ENCODE measurements at places on chromosomes 5 and 9.
A peak's percentile ranks its signal among the peaks of the same experiment; 100 is the strongest.

GRCh38 chr5:139197710-139198669 lies at the start of gene SIL1:
SIL1 (minus strand) TSS chr5:139198368; CDS start chr5:139127843, 70,525 bp downstream.
- peak; percentile 91 for DNase-seq

GRCh38 chr9:94783102-94783682 lies 56.7 kb downstream of the AOPEP start:
- peak; percentile 90 for DNase-seq

DNA sequence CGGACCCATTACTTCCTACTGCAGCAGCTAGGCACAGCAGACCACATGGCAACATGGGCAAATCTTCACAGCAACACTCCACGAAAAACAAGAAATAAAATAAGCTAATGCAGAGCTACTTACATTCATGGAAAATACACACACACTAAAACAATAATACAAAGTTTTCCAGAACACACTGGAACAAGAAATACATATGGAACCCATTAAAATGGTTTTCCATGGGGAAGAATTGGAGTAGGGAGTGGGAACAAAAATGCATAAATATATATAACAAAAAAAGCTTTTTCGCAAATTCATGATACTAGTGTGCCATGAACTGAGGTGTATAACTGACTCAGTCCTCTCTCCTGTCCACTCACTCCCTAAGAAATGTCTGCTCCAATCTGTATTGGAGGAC lies 8.3 kb downstream of the ADAMTS12 start:
- DNase-seq = no peak

GRCh38 chr5:175321927-175322532 lies 122.0 kb downstream of the DRD1 start:
- no peak for DNase-seq

- peak; percentile 64 for DNase-seq
Observed at GRCh38 chr9:124011460-124012301, at the start of gene LHX2. LHX2 (plus strand) TSS chr9:124011768; CDS start chr9:124012349, 581 bp downstream.

DNA sequence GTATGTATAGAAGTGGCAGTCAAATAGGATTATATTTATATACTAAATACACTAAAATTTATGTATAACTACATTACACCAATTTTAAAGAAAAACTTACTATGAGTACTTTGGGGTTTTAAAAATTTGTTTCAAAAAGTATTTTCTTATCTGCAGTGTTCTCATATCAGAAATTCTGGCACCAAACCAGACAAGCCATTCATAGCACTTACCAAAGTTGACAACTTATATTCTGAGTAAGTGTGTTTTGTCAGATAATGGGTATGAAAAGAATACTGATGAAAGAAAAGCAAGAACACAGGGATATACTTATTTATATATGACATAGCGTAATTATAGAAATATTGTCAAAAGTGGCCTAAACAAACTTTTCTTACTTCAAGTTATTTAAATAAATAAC lies 67.5 kb downstream of the SPEF2 start:
- peak; percentile 3 for DNase-seq

- peak; percentile 23 for DNase-seq
Observed at GRCh38 chr9:114723931-114724330, 41.9 kb upstream of the TEX48 start.

- DNase-seq = no peak
Observed at GRCh38 chr5:3844266-3844665, 248.6 kb downstream of the IRX1 start.

DNA sequence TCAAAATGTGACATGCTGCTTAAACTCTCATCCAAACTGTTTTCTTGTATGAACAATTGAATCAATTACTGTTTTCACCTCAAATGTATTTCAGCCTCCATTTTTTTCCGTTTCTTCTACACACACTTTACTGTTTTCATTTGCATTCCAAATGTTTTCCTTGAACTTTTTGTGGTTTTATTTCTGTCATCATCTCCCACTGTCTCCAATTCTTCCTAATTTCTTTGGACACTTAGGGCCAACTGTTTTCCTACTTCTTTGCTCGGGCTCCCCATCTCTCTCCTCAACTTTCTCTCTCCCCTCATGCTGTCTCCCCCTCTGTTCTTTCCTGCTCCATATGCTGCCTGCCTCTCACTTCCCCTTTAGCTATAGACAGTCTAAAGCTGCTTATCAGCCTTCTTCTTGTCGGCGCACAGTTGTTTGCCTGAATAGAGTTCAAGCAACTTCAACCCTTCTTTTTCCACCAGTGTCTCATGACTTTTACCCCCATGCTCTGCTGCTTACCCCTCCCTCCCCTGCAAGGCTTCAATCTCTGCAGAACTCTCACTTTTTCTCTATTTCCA lies 443.4 kb downstream of the DTWD2 start:
- DNase-seq = no peak

- no peak for DNase-seq
Observed at GRCh38 chr9:133622555-133622954, 13.4 kb upstream of the FAM163B start.

DNA sequence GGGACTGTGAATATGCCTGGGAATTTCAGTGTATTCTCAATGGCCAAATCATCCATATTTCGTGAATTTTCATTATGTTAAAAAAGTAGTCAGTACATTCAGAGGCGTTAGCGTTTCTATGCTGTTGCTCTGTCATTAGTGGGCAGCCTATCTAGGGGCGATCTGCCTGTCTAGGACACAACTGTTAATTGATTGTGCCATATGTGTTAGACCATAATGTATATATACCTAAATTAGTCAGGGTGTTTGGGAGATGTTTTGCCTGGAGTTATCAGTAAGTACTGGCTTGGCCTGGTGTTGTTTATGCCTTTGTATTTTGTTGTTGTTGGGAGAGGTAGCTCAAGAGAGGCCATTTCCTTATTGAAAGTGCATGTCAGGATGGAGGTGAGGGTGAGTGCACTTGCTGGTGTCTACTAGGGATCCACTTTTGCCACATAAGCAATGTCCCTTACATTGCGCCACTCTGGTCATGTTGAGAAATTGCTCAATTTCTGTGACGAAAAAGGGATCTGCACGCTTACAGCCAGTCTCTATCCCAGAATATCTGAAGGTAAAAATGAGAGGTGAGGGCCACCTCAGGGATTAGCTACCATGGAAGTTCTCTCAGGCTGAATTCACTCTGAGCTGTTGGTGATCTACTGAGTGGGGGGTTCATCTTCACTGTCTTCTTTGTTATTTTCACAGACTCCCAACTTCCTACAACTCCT lies 123.3 kb downstream of the ST8SIA4 start:
- DNase-seq = no peak

GRCh38 chr5:50995285-50995942 lies 329.0 kb downstream of the PARP8 start:
- DNase-seq = no peak

DNA sequence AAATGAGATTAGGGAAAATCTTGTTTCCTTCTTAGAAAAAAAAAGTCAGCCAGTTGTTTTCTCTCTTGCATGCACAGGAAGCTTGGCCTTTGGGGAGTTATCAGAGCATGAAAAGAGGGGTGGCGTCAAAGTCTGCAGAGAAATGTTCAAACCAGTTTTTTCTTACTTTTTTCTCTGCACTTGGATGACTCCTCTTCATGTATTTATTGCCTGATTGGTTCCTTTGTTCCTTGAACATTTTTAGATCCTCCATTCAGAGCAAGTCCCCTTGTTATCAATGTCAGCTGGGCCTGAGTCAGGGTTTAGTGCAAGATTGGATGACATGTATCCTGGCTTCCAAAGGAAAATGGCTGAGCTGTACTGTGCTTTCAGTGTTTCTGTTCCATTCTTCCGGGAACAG lies 392.6 kb upstream of the BRINP1 start:
- no peak for DNase-seq

DNA sequence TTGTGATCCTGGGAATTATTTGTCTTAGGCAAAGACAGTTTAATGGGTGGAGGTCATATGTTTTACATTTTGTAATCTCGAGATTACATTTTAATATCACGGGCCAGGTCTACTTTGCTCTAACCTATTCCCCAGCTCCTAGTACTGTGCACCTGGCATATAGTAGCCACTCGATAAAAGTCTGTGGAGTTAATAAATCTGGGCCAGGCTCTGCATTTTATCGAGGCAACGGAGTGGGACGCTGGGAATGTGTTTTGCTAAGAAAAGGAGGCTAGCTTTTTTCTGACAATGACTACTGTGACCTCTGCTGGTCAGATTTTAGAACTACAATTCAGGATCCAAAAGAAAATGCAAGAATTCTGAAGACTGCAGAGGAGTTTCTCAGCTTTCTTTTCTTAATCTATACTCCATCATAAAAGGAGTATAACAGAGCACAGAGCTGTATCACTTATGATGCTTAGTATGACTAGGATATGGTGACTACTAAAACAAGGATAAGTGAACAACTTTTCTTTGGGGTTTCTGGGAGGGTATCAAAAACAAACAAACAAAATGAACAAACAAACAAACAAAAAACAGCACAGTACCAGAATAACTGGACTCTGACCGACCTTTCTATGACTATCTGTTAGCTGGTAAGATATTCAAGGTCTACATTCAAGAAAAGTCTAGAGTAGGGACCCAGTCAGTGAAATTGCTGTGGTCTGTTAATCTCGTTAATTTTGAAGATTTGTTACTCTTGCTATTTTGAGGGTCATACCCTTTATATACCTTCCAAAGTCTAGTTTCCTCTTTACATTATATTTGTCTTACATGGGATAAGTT lies 46.1 kb upstream of the CER1 start:
- peak; percentile 46 for DNase-seq

GRCh38 chr5:74767579-74767913 lies 497 bp downstream of the NSA2 start:
- peak; percentile 72 for DNase-seq

DNA sequence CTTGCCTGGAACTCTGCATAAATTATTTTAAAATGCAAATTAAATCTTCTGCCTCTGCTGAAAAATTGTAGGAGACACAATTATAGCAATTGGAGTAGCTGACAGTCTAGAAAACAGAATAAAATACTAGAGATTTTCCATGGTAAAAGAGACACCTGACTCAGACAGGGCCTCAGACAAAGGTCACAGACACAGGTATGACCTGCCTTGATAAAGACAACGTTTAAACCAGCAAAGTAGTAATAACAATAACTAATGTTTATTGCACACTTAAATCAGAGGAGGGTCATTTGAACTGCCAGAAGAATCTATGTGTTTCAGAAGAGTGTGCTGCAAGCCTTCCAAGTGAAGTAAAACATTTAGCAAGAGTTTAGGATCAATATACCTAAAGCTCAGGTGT lies 3.9 kb downstream of the SOWAHA start:
- DNase-seq = no peak

DNA sequence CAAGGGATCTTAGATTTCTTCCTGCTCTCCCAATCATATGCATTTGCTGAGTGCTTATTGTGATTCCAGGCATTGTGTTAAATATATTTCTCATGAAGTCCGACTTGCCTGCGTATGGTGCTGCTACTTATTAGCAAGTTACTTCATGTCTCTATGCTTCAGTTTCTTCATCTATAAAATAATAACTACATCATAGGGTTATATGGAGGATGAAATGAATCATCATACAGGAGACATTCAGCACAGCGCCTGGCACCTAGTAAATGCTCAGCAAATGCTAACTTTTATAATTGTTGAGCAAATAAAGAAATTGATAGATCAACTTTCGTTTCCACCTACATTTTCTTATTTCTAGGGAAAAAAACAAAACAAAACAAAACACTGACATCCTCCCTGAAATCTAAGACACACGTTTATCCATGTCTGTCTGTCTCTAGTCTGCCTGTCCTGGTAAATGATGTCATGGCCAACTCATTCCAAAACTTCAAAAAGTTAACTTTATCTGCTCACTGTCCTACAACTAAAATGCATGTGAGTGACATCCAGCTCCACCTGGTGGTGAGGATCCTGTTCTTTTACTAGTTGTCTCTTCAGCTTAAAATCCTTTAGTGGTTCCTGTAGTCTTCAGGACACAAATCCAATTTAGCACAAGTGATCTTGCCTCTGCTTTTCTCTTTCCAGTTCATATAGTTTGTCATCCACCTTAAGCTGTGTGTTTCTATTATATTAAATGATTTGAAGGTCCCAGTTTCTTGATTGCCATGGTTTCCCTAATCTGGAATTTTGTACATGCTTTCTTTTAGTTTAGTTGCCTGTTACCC lies 27.7 kb downstream of the PPP3R2 start:
- peak; percentile 39 for DNase-seq

DNA sequence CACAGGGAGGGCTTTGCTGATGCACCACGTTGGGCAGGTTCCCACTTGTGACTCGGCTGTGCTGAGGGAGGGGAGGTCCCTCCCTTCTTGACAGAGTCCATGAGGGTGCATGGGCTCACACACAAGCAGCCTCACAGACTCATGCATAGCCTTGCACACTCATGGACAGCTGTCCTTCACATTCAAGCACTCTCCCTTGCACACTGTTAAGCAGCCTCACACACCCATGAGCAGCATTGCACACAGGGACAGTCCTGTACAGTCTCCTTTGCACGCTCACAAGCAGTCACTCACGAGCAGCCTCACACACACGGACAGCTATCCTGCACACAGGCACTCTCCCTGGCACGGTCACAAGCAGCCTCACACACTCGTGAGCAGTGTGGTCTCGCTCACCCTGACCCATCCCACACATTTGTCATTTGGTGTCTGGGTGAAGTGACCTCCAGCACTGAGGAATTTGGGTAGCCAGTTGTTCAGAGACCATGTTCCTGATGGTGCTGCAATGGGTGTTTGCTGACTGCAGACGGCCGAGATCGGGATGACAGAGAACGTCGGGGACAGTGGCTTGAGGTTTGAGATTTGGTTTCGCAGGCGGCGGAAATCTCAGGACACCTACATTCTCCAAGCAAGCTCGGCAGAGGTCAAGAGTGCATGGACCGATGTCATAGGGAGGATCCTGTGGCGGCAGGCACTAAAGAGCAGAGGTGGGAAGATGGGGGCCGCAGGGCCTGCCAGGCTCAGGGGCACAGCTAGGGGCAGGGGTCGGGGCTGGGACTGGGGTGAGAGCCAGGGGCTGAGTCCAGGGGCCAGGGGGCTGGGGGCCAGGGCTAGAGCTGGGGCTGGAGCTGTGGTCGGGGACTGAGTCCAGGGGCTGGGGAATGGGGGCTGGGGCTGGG lies 17.7 kb upstream of the LRRC14B start:
- no peak for DNase-seq

DNA sequence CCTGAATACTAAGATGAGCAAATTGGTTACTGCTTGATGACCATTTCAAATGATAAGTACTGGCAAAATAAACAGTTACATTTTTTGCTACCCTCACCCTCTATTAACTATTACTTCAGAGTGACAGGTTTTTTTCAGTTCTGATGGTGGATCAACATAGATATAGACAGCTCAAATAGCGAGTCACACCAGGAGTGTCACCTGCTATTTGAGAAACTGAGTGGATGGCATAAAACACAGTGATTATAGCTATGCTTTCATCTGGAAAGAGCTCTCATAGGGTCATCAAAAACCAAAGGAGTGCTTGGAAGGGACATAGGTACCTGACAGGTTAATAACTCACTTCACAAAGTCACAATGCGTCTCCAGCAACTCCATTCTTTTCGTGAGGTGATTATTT lies 244.5 kb upstream of the C9orf72 start:
- no peak for DNase-seq
